HS-5 (cell line): ENCODE measurements at places on chromosomes 2 and 18.

DNA sequence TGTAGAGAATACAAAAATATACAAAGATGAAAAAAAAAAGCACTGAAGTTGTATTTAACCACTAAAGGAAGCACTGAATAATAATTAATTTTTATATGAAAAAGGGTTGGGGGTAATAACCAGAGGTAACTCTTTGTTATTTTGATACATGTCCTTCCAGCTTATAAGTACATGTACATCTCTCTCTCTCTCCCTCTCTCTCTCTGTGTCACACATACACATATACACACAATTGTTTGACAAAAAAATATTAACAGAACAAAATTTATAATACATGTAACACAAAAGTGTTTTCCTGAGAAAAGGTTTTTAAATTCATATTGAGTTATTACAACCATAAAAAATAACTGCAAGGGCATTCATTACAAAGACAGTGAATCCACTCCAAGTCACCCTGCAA lies 4.6 kb downstream of the WIPF1 start:
- DNase-seq: no peak

DNA sequence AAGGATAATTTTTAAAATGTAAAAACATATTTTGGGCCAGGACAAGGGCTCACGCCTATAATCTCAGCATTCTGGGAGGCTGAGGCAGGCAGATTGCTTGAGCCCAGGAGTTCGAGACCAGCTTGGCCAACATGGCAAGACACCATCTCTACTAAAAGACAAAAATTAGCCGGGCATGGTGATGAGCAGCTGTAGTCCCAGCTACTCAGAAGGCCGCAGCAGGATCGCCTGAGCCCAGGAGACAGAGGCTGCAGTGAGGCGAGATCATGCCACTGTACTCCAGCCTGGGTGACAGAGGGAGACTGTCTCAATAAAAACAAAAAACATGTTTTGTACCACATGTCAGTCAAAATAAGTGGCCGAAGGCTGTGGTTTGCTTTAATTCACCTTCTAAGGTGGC lies 122.5 kb downstream of the HDAC4 start:
- DNase-seq: no peak

DNA sequence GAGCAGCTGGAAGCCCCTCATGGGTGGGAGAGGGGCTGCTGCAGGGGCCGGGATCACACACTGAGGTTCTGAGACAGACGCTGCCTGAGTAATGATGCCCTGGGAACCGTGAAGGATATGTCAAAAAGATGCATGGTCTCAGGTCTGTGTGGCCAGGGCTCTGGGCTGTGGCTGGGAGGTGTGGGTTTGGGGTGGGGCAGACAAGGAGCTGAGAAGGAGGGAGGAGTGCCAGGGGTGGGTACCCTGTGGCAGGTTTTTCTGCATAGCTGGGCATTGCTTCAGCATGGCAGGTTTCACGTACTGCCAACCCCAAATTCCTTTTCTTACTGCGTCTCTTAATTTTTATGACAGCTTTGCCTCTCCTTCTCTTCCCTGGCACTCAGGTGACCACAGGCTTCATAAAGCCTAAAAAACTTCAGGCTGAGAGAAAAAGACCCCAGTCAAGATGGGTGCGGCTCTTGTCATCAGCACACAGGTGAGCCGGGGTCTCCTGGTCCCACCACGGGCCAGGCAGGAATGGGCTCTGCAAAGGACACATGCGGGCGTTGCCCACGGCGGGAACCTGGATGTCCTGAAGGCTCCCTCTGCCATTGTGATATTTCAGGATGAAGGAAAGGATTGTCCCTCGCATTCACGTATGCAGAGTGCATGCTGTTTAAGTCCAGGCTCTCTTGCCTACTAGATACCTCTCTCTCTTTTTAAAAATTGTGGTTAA lies 18.0 kb downstream of the MALL start:
- no peak for DNase-seq

DNA sequence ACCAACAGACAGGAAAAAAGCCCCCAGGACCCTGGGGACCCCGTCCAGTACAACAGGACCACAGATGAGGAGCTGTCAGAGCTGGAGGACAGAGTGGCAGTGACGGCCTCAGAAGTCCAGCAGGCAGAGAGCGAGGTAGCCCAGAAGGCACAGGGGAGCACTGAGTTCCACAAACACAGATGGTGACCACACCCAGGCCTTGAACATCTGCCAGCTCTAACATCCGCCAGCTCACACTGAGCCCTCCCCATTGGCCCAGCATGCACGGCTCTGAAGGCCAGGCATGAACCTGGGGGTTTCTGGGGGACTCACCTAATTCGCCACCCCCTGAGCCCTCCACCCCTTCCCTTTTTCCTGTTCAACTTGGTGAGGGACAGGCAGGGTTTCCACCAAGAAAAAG lies 25.6 kb upstream of the PRLH start:
- peak; percentile 19 for DNase-seq

- no peak for DNase-seq
Observed at GRCh38 chr18:79508565-79509535, 113.1 kb downstream of the NFATC1 start.

DNA sequence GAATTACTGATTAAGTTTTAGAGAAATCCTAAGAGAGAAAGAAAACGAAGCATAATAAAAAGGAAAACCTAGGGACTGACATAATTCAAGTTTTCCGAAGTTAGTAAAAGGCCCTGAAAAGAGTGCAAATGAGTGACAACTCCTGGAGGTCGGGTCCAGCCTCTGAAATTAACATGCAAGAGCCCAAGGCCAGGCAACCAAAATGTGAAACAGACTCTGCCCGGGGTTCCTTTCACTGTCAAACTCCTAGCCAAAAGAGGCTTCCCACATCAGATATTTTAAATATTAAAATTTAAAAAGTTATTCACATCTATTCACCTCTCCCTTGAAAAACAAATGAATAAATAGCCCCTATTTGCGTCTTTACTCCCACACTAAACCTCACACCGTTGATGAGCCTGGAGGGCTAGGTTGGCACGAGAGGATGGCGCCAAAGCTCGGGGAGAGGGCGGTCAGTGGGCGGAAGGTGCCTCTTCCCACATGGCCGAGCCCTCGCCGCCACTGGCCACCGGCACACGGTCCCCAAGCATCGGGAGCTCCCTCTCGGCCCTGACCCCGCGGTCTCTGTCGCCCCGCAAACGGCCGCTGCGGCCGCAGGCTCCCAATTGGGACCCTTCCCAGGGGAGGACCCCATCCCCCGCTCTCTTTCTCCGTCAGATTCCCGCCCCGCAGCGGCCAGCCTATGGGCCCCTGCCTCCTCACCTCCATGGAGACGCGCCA lies 630 bp downstream of the PPM1G start:
- DNase-seq: no peak

- no peak for DNase-seq
Observed at GRCh38 chr18:7608174-7608550, 41.0 kb downstream of the PTPRM start.

DNA sequence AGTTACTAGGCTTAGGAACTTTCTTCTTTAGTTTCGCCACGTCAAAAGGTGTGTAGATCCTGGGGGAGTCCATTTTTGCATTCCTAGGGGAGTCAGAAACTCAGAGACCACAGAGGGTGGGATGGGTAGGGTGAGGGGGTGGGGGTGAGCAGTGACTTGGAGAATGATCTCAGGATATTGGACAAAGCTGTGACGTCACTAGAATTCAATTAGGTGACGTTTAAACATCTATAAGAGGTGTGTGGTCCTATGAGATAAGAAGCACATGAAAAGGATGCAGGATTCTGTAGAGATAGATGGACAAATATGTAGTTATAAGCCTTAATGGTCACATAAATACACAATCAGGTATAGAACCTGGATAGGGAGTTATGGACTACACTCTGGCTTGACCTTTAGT lies 21.5 kb downstream of the SLC4A3 start:
- DNase-seq: no peak

DNA sequence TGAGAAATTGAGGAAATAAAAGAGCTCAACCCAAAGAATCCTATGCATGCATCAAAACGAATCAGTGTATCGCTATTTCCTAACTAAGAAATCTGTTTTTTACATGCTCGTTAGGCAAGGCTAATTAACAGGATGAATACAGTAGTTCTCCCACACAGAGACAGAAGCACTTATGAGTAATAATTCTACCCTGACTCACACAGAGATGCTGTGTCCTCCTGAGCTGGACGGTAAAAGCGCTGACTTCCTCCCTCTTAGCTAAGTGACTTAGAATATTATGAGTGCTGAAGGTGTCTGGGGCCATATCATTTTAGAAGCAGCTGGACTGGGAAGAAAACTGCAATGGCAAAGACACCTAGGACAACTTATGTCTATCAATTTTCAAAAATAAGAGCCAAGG lies 18.5 kb downstream of the PLEKHM3 start:
- DNase-seq: no peak

DNA sequence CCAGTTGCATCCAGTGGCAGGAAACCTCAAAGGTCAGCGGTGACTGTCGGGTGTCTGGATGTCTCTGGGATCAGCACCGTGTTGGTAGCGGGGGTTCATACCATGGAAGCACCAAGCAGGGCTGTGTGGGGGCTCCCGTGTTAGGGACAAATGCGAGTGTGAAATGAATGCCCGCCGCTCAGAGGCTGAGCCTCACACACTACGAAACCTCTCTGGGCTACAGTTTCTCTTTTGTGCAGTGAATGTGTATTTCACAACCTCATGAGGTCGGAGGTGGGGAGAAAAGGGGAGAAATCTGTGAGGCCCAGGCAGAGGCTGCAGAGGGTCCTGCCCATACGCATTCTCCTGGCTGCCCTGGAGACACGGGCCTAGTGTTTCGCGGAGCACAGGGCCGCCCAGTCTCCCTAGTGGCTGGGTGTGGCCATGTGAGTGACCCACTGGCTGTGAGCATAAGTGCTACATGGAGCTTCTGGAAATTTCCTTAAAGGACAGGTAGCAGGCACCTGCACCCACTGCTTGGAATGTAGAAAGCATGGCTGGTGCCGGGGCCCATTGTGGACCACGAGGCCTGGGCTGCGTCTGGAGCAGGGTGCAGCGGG lies 138.0 kb upstream of the GLI2 start:
- no peak for DNase-seq

GRCh38 chr18:67109535-67109934 lies 407.0 kb downstream of the DSEL start:
- no peak for DNase-seq

- no peak for DNase-seq
Observed at GRCh38 chr2:100682536-100682935, 119.7 kb downstream of the PDCL3 start.

GRCh38 chr2:121682396-121683298 lies 33.4 kb upstream of the CLASP1 start:
- DNase-seq: no peak

GRCh38 chr2:17309741-17310339 lies 208.4 kb downstream of the RAD51AP2 start:
- peak; percentile 28 for DNase-seq

DNA sequence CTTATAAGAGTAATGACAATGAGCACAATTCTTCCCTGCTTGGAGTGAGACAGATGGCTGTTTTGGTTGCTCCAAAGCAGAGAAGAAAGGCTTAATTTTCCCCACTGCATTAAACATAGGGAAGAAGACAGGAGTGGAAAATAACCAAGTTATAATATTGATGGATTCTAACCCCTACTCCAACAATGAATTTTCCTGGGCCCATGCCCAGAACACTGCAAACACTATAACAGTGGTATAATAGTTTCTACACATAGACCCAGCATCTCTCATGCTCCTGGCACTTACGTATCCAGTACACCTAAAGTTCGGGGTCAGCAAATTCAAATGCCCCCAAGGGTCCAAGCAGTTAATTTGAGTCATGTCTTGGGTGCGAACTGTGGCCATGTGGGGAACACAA lies 613.4 kb downstream of the PLCL1 start:
- DNase-seq: no peak

GRCh38 chr2:218577482-218578220 lies 9.0 kb downstream of the CNOT9 start:
- no peak for DNase-seq

GRCh38 chr18:267688-268552 lies at the start of gene THOC1:
Gene THOC1 (minus strand): TSS chr18:268047. CDS start chr18:268019, 28 bp downstream.
- DNase-seq: peak; percentile 60

GRCh38 chr2:151200277-151200676 lies 61.4 kb downstream of the RBM43 start:
- no peak for DNase-seq
